Fibroblast of lung (primary cell): ENCODE measurements at places on chromosomes 12 and 14.

GRCh38 chr12:113194971-113195391, 9.5 kb downstream of the RITA1 start:
- peak; percentile 42 for DNase-seq

DNA sequence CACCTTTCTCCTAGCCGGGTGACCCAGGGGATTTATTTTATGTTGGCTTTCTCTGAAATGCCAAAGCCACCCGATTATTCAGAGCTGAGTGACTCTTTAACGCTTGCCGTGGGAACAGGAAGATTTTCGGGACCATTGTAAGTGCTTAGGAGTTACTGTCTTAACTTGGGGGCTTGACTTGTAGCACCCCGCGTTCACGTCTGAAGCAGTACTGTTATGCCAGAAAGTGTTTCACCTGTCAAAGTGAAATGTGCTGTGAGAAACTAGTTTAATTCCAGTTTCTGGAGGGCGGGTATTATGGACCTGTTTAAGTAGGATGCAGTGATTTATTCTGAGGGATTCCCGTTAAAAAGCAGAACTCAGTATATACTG, 218 bp downstream of the LYSET start:
- no peak for DNase-seq

GRCh38 chr14:105273062-105273461, 24.7 kb downstream of the BTBD6 start:
- no peak for DNase-seq

DNA sequence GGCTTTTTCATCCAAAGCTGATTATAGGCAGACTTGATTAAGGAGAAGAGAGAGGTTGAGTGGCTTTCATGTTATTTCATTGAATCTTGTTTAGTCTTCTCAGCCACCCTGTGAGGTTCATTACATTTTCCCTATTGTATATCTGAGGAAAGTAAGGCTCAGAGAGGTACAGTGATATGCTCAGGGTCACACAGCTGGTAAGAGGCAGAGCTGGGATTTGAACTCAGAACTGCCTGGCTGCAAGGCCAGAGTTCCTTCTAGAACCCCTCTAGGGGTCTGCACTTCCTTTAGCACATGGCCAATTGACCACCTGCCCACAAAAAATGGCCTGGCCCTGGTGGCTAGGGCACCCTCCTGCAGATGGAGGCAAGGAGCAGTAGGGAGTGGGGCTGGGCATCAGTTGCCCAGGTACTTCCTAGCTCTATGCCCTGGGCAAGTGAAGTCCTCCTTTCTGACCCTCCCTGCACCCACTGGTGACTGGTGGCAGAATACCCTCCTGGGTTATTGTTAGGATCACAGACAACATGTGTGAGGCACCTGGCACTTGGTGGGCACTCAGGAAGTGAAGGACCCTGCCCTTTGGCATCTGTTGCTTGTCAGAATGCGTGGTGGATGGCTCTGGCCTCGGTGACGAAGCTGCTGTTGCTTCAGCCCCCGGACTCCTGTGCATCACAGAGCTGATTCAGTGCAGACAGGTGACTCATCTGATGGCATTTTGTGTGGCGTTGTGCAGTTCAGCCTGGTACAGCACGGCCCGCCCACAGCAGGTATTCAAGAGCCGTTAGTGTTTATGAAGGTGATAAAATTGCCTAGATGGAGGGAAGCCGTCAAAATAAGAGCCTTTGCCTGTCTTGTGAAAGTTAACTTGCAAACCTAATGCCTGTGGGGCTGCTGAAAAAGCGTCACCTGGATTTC, 115.8 kb downstream of the SLC25A47 start:
- peak; percentile 95 for DNase-seq

DNA sequence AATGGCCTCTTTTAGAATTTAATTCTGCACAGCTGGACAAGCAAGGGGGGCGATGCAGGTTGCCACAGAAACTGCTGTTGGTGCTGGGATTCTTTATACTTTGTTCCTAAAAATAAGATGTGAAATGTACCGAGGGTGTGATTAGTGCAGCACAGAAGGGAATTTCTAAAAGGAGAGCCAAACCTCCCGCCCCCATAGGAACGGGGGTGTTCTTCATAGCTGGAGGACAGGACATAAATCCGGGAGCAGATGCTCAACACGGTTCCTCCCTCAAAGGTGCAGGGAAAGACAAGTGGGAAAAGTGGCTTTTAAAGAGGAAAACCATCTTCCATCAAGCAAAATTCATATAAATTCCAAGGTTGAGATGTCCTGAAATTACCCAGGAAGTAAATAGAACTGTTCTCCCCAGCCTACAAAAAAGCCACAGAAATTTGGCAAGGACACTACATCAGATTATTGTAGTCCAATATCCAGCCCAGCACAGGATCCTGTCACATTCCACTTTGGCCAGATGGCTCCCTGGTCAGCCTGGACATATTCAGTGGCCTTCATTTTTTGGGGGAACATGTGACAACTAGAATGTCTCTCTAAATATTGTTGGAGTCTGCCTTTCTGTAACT, 51.4 kb upstream of the TMX1 start:
- peak; percentile 8 for DNase-seq

- peak; percentile 73 for DNase-seq
These were observed 5.2 kb downstream of the MTERF2 start for GRCh38 chr12:106981788-106982187.

- DNase-seq, result no peak
These were observed 85.8 kb downstream of the ATP23 start for GRCh38 chr12:58026897-58027891.

DNA sequence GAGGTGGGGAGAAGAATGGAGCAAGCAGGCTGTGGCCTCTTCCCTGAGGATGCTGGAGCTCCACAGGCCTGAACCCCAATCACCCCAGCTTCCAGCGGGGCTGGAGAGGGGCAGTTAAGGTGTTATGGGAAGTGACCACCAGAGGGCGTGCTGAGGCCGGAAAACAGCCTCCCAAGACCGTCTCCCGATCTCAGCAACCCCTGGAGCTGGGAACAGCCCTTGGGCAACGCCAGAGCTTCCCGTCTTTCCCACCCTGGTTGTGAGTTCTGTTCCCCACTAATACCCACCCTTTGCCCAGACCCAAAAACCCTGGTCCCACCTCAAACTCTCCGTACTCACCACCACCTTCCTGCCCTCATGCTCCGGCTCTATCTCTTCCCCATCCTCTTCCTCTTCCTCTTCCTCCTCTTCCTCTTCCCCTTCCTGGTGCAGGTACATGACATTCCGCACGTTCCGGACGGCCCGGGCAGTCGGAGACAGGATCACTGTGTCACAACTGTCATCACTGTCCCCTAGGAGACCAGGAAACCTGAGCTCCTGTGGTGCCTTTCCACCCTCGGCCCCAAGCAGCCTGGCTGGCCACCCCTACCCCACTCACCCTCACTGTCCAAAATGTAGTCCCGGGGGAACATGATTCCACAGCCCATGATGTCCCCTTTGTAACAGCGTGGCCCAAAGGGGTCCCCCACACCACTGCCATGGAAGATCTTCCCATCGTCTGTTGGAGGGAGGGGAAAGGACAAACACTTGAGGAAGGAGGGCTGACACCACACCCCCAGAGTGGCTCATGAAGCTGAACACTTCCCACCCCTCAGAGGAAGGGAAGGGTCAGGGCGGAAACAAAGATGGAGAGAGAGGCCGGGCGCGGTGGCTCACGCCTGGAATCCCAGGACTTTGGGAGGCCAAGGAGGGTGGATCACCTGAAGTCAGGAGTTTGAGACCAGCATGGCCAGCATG, 12.9 kb downstream of the SPRYD3 start:
- peak; percentile 67 for DNase-seq

- DNase-seq, result no peak
These were observed 3.5 kb upstream of the BCAT1 start for GRCh38 chr12:24952389-24952788.

- peak; percentile 78 for DNase-seq
These were observed 319.3 kb upstream of the NOVA1 start for GRCh38 chr14:26917086-26917485.

- DNase-seq, result peak; percentile 58
These were observed 11.6 kb downstream of the RNASE10 start for GRCh38 chr14:20516921-20517320.

GRCh38 chr12:131378176-131378842, 332.6 kb upstream of the SFSWAP start:
- DNase-seq, result no peak

- DNase-seq, result no peak
These were observed 14.7 kb downstream of the GALNT9 start for GRCh38 chr12:132314516-132315233.

GRCh38 chr14:32744811-32745445, 193.8 kb upstream of the NPAS3 start:
- peak; percentile 34 for DNase-seq

- DNase-seq, result peak; percentile 48
These were observed 7.9 kb upstream of the NAA25 start for GRCh38 chr12:112116232-112117060.

DNA sequence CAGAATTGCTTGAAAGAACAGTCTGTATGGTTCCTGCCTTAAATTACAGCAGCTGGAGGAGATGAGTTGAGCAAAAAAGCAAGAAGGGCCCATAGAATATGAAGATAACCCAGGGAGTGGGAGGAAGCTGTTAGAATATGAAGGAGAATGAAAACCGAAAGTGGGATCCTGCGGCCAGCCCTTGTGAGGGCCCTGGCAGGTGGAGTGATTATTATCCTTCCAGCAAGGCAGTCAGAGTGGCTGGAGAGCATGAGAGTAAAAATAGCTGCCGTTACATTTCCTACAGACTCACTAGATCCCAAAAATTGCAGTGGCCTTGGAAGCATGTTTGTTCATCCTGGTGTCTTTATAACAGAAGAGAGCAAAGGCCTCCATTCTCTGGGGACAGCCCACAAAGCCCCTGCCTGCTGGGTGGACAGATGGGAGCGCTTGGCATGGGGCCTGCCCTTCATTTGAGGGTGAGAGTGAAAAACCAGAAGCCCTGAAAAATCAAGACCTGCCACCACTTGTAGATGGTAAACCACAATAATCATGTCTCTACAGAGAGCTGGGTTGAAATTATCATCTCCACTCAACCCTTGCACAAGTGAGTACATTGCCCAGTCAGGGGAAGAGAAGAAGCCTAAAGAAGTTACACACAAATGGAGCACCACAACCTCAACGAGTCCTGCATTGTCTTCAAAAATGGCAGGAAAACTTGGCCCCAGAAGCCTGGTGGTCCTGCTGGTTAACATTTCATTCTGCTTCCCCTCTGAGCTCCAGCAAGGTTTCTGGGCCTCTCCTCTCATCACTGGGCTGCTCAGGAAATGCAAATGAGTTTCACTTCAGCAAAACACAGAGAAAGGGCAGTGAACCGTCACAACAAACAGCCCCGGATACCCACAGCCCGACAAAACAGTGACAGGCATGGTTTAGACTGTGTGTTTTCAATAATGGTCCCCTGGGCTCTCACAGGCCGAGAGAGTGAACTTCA, 20.5 kb downstream of the ZDHHC22 start:
- no peak for DNase-seq
